BJ (cell line): ENCODE measurements at places on chromosomes 12 and 14.
A peak's percentile ranks its signal among the peaks of the same experiment; 100 is the strongest.

DNA sequence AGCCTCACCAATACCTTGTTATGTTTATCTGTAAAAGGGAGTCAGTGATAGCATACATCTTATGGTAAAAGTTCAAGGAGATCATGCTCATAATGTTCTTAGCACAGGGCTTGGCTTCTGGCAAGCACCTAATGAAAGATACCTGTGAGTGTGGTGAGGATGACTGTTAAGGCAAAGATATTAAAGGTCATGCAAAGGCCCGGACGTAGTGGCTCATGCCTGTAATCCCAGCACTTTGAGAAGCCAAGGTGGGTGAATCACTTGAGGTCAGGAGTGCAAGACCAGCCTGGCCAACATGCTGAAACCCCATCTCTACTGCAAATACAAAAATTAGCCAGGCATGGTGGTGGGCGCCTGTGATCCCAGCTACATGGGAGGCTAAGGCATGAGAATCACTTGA is 425.9 kb upstream of the TBX3 start:
- DNase-seq = no peak

GRCh38 chr12:74959657-74960056 is 250.0 kb downstream of the KCNC2 start:
- no peak for DNase-seq

DNA sequence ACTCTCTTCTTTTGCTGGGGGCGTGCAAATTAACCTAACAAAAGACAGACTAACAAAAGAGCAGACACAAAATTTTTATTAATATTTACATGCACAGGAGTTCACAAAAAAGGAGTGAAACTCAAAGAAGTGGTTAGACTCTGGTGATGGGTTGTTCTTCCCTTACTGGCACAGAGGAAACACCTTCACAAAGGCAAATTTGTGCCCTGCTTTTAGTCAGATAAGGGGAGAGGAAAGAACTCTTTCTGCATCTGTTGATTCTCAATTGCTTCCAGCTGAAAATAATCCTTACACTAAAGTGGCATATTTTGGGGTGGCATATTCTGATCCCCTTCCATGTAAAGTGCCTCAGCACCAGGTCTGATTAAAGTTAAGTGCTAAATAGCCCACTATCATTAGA is 190.2 kb upstream of the AMIGO2 start:
- no peak for DNase-seq

GRCh38 chr12:58765653-58766512 is 154.4 kb downstream of the LRIG3 start:
- no peak for DNase-seq

- DNase-seq = no peak
Measured at GRCh38 chr12:121774968-121775474, 18.5 kb downstream of the RHOF start.

- DNase-seq = no peak
Measured at GRCh38 chr12:51484119-51484518, 59.5 kb downstream of the SLC4A8 start.

- DNase-seq = no peak
Measured at GRCh38 chr12:49487605-49488004, 51.2 kb upstream of the KCNH3 start.

GRCh38 chr12:119410396-119410795 is 75.9 kb downstream of the CCDC60 start:
- DNase-seq = no peak

DNA sequence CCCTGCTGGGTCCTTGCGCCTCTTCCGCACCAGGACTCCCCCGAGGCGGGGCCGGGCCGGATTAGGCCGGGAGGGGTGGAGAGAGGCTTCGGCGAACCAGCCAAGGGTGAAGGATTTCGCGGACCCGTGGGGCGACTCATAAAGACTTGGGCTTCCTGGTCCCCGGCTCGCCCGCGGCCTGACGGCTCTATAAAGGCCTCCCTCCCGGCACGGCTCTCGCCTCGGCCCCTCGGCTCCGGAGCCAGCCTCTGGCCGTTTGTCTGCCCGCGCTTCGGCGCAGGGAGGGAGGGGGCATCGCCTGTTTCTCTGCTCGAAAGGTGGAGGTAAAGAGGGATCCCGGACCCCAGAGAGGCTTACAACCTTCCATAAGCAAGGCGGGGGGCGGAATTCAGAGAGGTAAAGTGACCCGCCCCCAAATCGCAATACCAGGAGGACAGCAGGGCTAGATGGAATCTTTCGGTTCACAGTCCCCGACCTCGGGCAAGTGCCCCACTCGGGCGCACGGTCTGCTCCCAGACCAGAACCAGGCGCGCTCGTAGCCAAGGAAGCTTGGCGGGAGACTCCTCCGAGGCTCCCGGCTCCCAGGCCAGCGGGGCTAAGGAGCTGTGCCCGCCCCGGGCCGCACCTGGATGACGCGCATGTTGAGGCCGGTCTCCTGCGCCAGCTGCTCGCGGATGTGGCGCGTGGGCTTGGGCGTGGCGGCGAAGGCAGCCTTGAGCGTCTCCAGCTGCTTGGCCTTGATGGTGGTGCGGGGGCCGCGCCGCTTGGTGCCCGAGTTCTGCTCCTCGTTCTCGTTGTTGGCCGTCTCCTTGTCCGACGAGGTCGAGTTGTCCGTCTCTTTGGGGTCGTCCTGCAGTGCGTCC is 3.9 kb downstream of the LHX5 start:
- no peak for DNase-seq

GRCh38 chr12:95204141-95204866 is 13.0 kb downstream of the FGD6 start:
- DNase-seq = no peak

GRCh38 chr12:80761838-80762237 is 45.1 kb downstream of the MYF5 start:
- no peak for DNase-seq

DNA sequence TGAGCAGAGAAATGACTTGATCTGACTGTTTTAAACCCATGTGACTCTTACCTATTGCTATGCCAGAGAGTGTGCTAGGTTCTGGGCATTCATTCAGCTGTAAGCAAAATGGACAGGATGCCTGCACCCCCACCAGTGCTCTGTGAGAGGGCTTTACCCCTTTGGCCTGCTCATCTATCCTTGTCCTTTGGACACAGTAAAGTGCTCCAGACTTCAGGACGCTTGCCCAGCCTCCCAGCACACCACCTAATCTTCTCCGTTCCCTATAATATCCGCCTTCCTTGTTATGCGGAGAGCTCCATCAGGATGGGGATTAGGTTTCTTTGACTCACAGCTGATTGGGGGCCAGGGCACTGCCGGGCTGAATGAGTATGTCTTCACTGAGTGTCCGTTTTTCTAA is 4.4 kb upstream of the ZNF839 start:
- DNase-seq = no peak

DNA sequence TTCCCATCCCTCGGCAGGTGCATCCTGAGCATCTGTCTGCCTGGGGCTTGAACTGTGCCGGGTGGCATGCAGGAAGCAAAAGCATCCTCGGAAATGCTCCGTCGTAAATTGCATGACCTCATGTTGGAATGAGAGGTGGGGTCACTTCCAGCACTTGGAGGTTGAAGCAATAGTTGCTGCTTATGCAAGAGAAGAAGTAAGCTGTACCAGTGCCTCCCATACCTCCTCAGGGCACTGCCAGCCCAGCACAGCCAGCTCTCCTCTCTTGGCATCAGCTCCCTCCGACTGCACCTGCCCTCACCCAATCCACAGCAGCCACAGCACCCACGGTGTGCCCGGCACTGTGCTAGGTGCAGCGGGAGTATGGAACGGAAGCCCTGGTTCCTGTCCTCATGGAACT is 11.5 kb downstream of the TEAD4 start:
- no peak for DNase-seq

GRCh38 chr12:59847127-59847526 is 251.3 kb downstream of the SLC16A7 start:
- DNase-seq = no peak

DNA sequence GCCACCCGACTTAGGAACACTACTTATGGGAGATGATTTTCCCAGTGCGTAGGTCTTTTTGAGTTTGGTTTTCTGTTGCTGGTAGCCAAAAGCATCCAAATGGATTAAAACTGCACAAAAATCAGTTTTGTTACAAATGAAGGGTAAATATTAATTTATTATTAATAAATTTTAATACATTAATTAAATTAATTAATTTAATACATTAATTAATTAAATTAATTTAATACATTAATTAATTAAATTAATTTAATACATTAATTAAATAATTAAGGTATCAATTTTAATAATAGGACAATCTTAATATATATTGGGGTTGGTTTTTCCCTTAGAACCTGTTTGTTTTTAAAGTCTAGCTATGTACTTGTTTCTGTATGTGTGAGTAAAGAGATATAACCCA is 23.6 kb downstream of the AK7 start:
- DNase-seq = no peak

DNA sequence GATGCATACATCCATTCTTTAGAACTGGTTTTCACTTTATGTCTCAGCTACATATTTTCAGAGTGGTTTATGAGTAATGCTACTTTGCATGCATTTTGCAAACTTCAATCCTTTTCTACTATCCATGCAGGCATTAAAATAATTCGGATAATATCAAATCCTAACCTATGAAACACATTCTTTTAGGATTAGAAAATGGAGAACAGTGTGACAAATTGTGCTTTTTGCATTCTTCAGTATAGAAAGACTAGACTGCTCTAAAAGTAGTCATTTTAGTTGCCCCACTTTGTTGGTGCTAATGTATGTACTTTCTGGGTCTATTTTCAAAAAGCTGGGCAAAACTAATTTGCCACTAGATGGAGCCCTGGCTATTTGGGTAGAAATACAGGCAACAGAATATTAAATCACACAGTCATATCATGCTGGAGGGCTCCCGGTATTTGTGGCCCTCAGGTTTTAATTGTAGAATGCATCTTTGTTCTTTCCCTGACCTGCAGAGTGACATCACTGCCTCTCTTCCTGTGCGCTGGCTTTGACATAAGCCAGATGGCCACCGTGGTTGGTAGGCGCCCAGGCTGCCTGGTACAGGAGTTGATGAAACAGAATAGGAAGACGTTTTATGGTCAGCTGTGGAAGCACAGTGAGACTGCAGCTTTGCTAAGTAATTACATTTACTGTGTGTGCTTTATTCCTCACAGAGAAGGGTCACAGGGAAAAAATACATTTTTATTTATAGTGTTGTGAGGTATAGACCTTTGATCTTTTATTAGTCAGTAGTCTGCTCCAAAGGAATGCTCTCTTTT is 28.1 kb downstream of the MSRB3 start:
- no peak for DNase-seq

DNA sequence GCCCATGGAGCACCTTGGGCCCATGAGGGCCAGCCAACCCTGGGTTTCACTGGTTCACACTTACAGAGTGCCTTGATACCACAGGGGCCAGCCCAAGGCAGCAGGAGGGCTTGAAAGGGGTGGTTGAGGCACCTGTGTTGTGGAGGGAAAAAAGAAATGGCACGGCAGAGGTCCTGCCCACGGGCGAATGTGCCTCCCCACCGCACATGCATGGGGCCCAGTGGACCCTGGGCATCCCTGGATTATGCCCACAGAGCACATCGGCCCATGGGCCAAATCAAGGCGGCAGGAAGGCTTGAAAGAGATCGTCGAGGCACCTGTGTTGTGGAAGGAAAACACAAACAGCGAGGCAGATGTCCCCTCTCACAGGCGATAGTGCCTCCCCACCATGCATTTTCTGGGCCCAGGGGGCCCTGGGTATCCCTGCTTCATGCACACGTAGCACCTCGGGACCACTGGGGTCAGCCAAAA is 378.1 kb downstream of the ALG10 start:
- no peak for DNase-seq

DNA sequence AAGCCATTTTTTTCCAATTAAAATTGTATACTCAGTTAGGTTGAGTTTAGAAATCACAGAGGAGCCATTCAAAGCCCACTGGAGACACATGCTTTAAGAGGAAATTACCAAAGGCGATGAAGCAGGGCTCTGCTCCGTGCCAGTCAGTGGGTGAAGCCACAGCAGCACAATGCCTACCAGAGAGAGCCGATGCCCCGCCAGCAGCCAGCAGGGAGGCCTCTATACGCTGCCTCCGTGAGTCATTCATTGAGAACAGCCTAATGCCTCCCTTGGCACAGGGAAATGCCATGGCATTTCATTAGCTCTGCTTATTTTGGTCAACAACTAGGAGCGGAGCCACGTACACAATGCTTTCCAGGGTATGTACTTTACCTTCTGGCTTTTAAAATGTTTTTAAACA is 197.8 kb upstream of the FRMD6 start:
- DNase-seq = no peak

DNA sequence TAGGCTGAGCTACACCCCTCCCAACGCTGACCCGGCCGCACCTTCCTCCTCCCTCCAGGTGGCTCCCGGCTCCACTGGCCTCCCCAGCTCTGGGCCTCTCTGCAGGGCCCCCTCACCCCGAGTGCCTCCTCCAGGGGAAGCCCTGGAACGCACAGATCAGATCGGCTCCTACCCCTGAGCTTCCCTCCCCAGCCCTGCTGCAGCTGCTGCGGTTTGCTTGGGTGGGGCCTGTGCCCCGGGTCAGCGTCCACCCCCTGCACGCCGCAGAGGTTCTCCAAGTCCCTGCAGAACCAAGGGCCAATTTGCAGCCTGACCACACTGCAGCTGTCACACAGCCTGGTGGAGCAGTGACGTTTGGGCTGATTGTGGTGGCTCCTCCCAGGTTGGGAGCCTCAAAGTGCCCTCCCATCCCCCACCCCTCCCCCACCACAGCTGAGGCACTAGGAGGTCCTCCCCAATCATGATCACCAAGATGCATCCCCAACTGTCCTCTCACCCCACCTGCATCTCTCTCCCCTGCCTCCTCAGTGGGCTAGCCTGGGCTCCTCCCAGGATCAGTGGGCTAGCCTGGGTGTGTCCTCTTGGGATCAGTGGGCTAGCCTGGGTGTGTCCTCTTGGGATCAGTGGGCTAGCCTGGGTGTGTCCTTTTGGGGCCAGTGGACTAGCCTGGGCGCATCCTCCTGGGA is 12.8 kb upstream of the FBRSL1 start:
- no peak for DNase-seq

- no peak for DNase-seq
Measured at GRCh38 chr12:126286203-126286602, 1221.0 kb downstream of the AACS start.

- peak; percentile 43 for DNase-seq
Measured at GRCh38 chr14:68621400-68622365, 171.2 kb downstream of the ZFP36L1 start.

- DNase-seq = no peak
Measured at GRCh38 chr12:24228371-24228770, 278.9 kb upstream of the SOX5 start.

- DNase-seq = no peak
Measured at GRCh38 chr12:124740691-124741137, 123.0 kb downstream of the SCARB1 start.

GRCh38 chr12:52713960-52714886 is 10.9 kb upstream of the KRT77 start:
- DNase-seq = no peak

- no peak for DNase-seq
Measured at GRCh38 chr12:15650399-15651128, 138.6 kb downstream of the EPS8 start.

DNA sequence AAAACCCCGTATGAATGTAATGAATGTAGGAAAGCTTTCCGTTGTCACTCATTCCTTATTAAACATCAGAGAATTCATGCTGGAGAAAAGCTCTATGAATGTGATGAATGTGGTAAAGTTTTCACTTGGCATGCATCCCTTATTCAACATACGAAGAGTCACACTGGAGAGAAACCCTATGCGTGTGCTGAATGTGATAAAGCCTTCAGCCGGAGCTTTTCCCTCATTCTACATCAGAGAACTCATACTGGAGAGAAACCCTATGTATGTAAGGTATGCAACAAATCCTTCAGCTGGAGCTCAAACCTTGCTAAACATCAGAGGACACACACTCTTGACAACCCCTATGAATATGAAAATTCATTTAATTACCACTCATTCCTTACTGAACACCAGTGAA is 23.8 kb downstream of the ZNF891 start:
- DNase-seq = no peak
